HEK293T (cell line): ENCODE measurements at places on chromosomes 2 and 18.

DNA sequence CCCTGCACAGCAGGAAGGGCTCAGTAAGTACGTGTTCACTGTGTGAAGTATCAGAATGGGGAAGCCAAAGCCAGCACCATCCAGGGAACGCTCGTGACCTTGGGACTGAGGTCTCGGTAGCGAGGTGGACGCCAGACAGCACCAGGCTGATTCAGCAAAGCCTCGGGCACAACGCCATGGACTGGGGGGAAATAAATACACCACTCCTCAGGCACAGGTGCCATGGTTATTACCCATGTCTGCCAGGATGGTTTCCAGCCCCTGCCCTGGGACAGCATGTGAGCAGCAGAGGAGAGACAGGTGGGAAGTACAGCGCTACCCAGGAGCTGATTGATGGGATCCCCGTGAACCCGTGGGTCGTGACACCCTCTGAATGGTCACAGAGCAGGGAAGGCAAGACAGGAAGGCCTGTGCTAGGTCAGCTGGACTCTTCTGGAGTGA, 53.0 kb downstream of the REEP1 start:
- no peak for DNase-seq

DNA sequence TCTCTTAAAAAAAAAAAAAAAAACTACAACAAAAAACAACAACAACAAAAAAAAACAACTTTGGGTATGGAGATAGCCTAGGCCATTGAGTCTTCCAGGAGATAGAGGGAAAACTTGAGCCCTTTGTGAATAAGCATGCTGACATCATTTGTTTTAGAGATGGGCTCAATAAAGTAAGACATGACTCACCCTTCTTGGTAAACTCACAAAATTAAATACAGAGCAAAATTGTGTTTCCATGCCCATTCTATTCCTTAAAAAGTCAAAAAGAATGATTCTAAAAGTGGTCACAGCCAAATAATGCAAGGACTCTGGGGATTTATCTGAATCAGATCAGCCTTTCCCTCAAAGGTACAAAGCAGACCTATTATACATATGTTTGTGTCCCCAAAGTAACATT, 117.4 kb downstream of the ETAA1 start:
- no peak for DNase-seq

- DNase-seq: no peak
Measured at GRCh38 chr18:55751476-55751875, 163.5 kb upstream of the TCF4 start.

DNA sequence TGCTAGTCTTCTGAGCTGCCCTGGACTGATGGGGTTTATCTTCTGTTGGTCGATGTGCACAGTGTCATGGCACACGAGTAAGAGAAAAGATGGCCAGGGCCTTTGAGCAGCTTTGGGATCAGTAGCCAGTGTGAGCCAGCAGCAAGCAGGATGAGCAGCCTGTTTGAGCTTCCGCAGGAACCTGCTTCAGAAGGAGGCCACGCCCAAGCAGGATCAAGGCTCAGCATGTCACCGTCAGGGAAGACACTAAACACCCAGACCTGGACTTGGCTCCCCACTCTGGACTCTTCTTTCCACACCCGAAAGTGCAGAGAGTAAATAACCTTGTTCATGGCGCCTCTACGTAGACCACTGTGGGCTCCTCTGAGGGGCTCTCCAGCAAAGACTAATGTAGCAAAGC, 25.2 kb upstream of the ASB1 start:
- no peak for DNase-seq

DNA sequence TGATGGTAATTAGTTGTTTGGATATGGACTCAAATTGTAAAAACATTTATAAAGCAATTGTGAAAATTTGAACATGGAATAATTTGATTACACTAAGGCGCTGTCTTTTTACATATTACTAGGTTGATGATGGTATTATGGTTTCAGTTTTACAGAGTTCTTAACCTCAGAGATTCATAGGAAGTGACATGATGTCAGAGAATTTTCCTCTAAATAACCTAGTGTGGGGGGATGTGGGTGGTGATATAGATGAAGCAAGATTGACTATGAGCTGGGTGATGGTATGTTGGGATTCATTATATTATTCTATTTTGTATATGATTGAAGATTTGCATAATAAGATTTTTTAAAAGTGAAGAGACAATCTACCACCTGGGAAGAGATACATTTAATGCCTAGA, 45.9 kb upstream of the ATP5MC3 start:
- DNase-seq: no peak

- DNase-seq: no peak
Measured at GRCh38 chr2:239086325-239087020, 238.6 kb downstream of the TWIST2 start.

DNA sequence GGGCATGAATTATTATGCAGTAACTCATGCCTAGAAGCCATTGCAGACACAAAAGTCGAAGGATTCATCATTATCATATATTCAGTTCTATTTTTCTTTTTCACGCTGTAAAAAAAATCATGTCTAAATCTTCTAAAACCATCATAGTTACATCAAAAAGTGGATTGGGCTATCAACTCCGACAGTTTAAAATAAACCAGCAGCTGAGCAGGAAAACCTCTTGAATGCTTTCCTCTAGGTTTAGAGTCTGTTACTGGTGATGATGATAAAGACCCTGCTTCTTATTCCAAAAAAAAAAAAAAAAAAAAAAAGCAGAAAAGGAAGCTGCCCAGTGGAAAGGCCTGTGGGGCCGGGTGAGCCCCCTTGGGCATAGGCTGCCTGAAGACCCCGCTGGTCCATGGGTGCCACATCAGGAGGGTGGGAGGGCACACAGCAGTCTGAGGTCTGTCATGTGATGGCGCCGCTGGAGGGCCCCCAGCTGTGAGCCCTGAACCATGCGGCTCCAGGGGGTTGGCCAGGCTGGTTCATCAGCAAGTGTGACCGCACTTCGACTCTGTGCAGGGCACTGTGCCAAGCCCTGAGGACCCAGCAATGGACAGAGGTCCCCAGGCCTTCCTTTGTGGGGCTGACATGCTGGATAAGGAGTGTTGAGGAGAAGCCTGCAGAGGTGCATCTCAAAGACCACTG, 199.6 kb downstream of the EIPR1 start:
- DNase-seq: no peak

- no peak for DNase-seq
Measured at GRCh38 chr2:9971105-9971818, 19.8 kb downstream of the GRHL1 start.

- DNase-seq: no peak
Measured at GRCh38 chr2:187206071-187206470, 242.0 kb downstream of the CALCRL start.

GRCh38 chr18:52046842-52047241, 293.2 kb upstream of the DCC start:
- DNase-seq: no peak

- DNase-seq: no peak
Measured at GRCh38 chr2:182448371-182448770, 21.5 kb upstream of the PDE1A start.

DNA sequence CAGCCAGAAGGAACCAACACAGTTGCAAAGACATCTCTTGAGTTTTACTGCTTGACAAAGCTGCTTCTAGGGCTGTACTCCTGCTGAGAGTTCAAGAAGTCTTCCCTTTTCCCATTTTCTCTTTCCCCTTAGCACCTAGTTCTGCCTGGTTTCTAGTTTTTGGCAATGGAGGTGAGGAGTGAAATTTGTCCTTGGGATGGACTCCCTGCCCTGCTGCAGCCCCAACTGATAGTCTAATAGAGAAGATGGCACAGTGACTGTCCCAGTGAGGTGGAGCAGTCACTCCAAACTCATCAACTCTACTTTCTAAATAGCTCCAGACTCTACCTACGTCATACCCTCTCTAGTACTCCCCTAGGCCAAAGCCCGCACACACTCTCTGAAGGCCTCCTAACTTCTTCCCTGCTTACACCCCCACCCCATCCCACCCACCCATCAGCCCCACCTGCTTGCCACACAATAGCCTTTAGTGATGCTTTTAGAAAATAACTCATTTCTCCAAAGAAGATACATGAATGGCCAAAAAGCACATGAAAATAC, 164.4 kb downstream of the DDX1 start:
- DNase-seq: no peak

GRCh38 chr2:179612108-179612507, 249.3 kb downstream of the ZNF385B start:
- DNase-seq: no peak

GRCh38 chr2:121184248-121184862, 100.6 kb downstream of the TFCP2L1 start:
- no peak for DNase-seq

GRCh38 chr2:212864186-212864585, 287.2 kb downstream of the IKZF2 start:
- no peak for DNase-seq

DNA sequence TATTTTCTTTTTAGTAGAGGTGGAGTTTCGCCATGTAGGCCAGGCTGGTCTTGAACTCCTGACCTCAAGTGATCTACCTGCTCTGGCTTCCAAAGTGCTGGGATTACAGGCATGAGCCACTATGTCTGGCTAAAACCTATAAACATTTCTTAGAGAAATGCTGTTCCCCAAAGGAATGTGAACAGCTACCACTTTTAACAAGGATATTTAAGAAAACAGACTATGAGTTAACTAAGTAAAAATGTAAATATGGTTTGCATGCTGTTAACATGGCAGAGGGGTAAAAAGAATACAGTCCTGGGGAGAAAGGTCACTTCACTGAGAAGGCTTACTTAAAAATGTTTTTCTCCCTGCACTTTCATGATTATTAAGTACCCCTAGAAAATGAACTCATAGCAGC, 57.1 kb downstream of the SLC16A14 start:
- no peak for DNase-seq

- peak; percentile 67 for DNase-seq
Measured at GRCh38 chr18:79380816-79381806, 14.6 kb upstream of the NFATC1 start.

- peak; percentile 68 for DNase-seq
Measured at GRCh38 chr18:24014986-24015638, 558 bp downstream of the TTC39C start.

DNA sequence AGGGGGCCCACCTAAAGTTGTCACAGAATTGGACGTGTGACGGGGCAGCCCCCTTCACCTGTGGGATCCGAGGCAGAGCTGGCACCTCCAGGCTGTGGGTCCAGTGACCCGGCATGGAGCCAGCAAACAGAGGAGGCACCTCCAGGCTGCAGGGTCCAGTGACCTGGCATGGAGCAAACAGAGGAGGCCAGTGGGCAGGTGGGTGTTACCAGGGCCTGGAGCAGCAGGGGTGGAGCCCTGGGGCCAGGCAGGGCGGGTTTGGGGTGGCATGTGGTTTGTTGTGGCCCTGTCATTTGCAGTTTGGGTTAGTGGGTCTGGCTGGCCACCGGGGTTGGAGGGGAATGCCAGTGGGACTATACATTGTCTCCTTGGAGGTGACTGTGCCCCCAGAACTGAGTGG, 68.2 kb downstream of the HPCAL1 start:
- no peak for DNase-seq

- DNase-seq: no peak
Measured at GRCh38 chr18:34281290-34281689, 56.6 kb upstream of the NOL4 start.

GRCh38 chr2:178380763-178381162, 70.2 kb downstream of the PRKRA start:
- no peak for DNase-seq

GRCh38 chr2:238921681-238922319, 73.9 kb downstream of the TWIST2 start:
- no peak for DNase-seq

DNA sequence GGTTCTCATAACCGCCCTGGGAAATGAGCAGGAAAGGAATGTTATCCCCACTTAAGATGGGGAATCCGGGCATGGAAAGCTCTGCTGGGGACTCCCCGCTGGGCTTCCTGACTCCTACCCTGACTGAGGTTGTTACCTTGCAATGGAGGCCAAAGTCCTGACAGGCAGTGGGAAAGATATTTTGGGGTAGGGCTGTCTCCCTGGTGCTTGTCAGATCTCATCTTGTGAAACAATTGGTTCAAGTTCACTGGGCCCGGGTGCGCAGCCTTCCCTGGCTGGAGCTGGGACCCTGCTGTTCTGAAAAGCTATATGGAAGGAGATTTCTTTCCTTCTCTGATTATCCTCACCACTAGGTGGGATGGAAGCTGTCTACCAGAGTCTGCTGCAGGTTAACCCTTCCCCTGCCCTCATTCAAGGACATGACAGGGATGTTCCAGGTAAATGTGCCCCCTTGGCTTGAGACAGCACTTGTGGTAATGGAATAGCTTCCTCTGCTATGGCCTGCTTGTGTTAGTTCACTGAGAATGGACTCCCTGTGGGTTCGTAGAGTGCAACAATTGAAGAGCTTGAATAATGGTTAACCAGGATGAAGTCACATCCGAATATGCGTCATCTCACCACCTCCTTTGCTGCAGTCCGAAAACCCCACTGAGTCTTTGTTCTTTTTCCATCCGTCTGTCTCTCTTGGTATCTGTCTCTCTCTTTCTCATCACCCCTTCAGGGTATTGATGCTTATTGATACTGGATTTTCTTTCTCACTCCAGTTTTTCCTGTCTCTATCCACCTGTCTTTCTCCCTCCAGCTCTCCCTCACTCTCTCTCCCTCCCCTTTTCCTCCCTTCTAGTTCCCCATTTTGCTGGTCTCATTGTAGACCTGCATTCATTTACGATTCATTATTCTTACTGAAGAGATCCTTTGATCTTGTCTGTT, 67.8 kb upstream of the EPAS1 start:
- DNase-seq: no peak

DNA sequence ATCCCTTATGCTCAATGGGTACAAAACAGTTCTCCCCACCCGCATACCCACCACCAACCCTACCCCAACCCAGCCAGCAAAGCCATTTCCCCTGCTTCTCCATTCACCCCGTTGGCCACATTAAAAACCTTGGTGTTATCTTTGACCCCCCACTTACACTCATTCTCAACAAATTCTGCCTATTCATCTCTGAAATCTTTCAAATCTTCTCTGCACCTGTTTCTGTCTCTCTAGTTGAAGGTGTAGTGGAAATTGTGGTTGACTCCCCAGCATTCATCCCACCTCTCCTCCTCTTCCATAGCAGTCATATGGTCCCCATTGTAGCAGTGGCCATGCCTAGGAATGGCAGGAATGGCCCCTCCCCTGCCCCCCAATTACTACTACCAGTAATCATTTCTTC, 20.5 kb upstream of the TET3 start:
- no peak for DNase-seq

DNA sequence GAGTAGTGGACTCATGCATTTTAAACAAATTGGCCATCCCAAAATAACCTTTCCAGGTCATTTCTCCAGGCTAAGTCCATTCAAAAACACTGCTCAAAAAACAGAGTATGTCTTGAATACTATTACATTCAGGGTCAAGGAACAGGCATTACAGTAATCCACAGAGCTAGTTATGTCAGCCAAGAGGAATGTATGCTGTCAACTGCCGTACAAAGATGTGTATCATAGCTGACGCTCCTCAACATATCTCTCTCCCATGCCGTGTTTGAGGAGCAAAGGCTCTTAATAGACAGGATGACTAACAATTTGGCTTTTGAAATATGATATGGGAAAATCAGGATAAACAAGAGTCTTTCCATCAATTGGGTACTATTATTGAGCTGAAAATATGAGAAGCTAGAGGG, 68.8 kb upstream of the KCTD1 start:
- no peak for DNase-seq

GRCh38 chr2:232230560-232230959, 148.0 kb upstream of the ALPP start:
- DNase-seq: peak; percentile 31
